ENCODE measurements at places on chromosomes 3 and 15. TPM values are rescaled to one million over a fixed set of nuclear protein-coding genes. Genes with fewer than 3 reads are reported as not detected.
A peak's percentile ranks its signal among the peaks of the same experiment; 100 is the strongest.

Gene CCR5
- total RNA-seq: not detected

- DNase-seq: no peak
Measured at GRCh38 chr15:94793641-94794040, 562.3 kb downstream of the MCTP2 start.

DNA sequence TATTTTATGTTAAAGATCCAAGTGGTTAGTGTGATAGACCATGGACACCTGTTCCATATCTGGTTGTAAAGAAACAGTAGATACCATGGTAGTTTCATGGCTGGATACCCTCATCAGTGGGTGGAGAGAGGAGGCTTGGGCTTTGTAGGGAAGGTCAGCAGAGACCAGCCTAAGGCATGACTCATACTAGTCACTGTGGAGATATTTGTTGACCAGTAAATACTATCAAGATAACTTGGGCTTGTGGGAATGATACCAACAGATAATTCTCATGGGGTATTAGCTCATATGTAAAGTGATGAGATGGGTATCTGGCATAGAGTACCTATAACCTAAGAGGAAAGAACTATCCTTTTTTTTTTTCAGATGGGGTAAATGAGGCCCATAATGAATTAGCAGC, 354.5 kb downstream of the CACNA2D3 start:
- no peak for DNase-seq

DNA sequence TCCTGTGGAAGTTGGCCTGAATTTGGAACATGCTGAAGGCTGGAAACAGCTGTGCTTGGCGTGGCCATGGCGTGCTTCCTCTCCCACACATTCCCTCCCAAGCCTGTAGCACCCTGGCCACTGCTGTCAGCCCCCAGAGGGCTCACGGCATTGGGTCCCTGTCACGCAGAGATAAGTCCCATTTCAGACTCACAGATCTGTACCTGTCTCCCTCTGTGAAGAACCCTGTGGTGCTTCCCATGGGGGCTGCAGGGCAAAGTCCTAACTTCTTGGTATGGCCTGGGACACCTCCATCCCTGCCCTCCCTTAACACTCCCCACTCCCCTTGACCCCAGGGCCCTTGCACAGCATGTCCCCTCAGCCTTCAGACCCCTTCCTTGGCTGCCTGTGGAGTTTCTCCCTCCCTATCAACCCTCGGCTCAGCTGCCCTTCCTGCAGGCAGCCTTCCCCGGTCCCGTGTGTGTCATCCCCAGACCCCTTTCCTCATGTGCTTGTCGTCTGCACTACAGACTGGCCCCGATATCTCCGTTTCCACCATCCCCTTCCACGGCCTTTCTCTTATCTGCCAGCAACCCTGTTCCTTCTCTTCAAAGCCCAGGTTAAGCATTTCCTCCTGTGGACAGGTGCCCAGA, 28.6 kb downstream of the ABTB1 start:
- DNase-seq: peak; percentile 38

DNA sequence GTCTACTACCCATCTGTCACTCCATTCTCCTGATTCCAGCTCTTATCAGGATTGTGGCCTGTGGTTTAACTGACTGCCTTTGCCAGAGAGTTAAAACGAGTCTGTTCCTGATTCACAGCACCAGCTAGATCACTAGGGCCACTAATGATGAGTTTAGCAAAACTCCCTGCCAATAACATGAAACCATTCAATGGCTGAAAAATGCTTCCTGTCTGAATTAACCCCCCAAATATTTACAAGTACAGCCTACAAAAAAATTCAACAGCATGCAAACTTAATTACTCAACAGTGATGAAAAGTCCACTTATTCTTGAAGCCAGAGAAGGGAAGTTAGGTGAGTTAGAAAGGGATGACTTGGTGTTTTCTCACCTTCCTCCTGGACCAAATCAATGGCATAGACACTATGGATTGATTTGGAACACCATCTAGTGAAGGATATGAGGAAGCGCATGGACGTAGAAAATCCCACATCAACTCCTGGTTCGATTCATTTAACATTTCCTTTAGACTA, 141.4 kb downstream of the TGFBR2 start:
- peak; percentile 50 for DNase-seq

DNA sequence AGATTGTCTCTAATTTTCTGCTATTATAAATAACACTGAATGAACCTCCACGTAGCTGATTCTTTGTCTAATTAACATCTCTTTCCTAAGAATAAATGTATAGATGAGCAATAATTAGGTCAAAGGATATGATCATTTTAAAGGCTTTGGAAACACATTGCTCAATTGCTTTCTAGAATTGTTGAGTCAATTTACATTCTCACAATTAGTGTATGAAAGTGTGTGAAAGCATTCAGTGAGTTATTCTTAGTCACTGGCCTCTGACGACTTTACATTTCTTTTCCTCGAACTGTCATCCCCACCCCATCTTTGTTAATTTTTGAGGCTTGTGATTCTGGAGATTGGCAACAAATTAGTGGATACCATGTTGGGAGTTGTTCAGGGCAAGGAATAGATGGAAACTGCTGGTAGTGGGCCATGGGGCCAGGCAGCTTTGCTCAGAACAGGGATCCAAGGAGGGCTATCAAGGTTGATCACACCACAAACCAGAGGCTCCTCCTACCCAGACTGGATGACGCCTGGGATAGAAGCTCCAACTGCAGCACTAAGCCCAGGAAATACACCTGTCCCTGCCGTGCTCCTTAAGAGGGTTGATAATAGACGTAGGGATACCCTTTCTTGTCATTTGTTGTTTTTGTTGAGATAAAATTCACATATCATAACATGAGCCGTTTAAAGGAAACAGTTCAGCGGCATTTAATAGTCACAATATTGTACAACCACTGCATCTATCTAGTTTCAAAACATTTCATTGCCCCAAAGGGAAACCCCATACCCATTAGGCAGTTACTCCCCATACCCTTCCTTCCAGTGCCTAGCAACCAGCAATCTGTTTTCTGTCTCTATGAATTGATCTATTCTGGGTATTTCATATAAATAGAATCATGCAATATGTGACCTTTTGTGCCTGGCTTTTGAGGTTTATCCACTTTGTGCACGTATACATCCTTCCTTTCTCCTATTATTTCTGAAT, 27.9 kb downstream of the EIF1B start:
- no peak for DNase-seq

DNA sequence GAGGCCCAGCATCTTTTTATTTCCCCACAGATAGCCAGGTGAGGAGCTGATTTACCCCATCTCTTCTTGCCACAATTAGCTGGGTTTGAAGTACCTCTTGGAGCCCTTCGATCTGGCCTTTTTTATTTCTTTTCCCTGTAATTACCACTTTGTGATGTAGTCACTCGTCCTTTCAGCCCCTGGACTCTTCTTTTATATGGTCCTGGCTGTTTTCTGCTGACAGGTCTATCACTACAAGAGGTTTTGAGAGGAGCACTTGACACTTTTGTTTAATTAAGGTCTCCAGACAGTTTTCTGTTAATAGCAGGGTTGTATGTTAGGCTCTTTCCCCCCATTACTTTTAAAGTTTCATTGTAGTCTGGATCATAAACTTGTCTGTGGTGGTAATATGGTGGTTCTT, 11.8 kb downstream of the ATXN7 start:
- no peak for DNase-seq

DNA sequence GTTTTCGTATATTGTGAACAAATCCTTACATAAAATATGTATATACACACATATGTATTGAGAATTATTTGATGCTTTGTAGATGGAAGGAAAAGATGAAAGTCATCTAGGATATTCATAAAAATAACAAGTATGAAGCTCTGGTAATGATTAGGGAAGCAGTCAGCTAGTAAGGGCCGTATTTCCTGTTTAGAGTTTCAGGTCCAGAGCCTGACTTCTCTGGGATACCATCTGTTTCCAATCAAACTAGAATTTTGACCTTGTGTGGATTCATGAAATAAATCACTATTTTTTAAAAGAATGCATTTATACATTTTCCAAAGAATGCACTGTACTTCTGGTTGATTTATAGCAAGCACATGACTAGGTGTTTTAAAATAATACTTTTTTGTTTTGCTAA, 156.1 kb upstream of the CGNL1 start:
- DNase-seq: no peak

DNA sequence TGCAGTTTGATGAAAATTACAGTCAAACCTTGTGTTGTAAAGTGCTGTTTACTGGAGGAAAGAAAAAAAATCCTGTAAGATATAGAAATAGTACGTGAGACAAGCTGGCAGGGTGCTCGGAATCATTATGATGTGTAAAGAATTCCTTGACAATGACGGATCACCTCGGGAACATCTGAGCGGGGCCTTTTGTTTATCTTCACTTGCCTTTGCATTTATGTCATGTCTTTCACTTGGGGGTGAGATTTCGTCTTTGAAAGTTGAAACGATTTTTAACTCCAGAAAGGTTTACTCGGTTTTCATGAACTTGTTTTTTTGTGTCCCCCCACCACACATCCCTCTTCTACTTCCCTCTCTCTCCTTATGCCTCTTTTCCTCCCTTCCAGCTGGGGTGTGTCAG, 128.3 kb upstream of the VEPH1 start:
- no peak for DNase-seq

GRCh38 chr3:34283751-34284150, 485.3 kb downstream of the PDCD6IP start:
- DNase-seq: no peak

DNA sequence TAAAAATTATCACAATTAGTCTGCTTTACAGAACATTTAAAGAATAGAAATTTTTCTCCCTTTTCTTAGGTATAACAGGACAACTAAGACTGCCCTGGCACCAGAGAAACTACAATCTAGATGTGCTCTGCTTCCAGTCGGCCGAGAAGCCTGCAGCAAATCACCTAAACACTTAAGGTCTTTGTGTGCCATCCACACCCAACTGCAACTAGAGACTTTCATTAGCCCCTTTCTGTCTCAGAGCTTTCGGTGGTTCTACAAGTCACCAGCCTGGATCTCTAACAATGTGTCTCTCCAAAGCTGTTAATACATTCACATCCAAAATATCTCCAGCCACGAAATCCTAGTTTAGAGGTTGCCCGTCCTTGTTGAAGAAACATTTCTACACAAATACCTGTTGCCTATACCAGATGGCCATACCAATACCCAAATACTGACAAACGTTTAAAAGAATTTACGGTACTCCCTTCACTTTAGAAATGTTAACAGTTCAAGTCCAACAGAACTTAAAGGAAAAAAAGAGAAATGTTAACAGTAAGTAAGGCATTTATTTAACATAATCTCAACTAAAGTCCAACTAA, 6.7 kb downstream of the PRC1 start:
- no peak for DNase-seq

GRCh38 chr15:43439268-43439667, 53.7 kb downstream of the TP53BP1 start:
- DNase-seq: no peak
